ENCODE measurements at places on chromosomes 7 and 10.

DNA sequence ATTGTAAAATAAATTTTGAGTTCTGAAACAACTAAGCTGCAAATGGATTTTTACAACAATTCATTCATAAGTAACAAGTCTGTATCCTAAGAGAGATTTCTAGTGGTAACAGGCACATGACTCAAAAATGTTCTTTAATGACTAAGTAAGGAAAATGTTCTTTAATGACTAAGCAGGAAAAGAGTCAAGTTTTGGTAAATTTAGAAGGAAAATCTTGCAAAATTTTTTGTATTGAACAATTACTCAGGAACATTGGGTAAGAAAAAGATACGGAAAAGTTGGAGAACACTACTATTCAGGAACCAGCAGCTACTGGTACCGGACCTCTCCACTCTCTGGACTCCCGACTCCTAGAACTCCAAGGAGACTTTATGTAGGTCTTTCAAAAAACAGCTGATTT, 33.5 kb downstream of the HYCC1 start:
- DNase-seq, result no peak

GRCh38 chr10:133214468-133215410, 15.3 kb upstream of the UTF1 start:
- DNase-seq, result no peak

DNA sequence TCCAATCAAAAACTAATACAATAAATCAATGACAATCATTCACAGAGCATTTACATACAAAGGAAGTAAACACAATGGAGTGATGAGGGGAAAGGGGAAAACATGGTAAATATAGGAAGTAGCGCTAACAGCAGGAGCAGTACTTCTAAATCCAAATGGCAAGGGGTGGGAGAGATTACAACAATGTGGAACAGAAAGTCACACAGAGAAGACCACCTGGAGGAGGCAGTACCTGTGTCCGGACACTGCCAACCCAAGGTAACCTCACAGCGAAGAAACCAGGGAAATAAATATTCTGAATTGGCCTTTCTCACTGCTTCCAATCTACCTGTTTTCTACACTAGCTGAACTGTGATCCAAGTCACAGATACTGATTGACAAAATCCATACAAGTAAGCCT, 58.2 kb downstream of the ABI1 start:
- no peak for DNase-seq

DNA sequence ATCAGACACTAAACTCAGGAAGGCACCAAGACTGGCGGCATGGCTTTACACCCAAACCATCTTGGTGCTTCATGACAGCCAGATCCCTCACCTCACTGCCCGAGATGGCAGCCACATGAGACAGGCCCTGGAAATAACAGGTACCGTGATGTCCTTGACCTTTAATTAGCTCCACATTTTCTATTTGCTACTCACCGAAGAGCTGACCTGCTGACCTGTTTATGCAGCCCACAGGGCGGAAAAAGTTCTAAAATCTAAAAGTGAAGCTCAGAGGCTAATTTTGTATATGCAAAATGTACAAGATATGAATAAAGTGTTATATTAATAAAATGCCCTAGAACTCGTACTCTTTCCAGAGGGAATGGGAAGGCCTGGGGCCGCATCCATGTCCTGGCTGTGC, 51.6 kb upstream of the RASGEF1A start:
- DNase-seq, result no peak

- no peak for DNase-seq
Observed at GRCh38 chr10:128921389-128922022, 545.5 kb upstream of the MGMT start.

GRCh38 chr7:129824291-129825208, 128.2 kb downstream of the UBE2H start:
- no peak for DNase-seq

DNA sequence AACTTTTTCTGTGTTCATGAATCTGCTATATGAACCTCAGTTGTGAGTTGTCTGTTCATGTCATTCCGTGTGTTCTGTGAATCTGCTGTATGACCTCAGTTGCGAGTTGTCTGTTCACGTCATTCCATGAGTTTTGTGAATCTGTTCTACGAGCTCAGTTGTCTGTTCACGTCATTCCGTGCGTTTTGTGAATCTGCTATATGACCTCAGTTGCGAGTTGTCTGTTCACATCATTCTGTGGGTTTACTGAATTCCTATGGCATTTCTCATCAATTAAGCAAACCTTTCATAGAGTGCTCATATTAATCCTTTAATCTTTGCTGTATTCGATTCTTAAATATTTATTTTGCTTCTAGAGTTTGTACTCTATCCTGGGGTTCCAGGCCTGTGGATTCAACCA, 150.6 kb downstream of the DIP2C start:
- no peak for DNase-seq

DNA sequence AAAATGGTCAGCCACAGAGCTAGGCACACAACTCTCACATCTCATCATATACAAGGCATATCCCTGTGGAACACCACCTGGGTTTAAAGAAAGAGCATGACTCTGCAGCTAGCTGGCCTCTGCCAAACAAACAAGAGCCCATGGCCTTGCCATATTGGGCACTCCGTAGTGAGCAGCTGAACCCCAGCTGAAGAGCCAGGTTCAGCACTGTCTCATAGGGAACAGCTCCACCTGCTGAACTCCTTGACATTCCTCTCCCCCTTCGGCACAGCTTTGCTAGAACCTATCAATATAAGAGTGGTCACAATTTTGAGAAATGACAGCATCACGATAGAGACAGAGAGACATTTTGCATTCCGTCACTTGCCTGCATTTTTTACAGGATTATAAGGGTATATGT, 20.0 kb downstream of the SORCS1 start:
- DNase-seq, result no peak

DNA sequence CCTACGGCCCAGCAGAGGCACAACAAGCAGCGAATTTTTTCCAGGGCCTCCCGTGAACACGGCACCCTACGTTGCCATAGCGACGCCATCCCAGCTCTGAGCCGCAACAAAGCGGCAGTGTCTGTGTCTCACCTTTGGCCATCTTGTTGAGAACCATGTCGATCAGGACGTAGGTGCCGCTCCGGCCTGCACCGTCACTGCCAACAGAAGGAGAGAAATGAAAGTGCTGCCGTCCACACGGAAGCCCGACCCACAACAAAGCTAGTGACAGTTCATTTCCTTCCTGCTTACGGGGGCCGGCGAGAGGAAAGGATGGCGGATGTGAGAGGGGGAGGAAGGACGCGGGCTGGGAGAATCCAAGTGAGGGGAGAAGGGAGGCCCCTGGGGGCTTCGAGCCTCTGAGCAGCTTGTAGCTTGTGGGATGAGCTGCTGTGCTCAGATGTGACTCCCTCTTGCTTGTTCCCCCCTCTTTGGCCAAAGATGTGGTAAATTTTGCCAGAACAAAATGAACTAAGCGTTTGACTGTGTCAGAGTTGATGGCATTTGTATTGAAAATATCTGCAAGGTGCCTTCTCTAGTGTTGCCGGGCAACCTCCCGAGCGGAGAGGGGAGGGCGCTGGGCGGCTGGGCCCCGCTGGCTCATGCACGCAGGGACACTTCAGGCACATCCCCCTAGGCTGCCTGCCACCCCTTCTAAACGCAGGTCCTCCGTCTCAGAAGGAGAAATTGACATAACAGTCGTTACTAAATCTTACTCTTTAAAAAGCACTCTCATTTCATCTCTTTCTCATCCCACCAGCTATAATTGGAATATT, 232.2 kb downstream of the DNAJB6 start:
- peak; percentile 35 for DNase-seq

- DNase-seq, result no peak
Observed at GRCh38 chr10:97131666-97132065, 54.1 kb downstream of the SLIT1 start.

DNA sequence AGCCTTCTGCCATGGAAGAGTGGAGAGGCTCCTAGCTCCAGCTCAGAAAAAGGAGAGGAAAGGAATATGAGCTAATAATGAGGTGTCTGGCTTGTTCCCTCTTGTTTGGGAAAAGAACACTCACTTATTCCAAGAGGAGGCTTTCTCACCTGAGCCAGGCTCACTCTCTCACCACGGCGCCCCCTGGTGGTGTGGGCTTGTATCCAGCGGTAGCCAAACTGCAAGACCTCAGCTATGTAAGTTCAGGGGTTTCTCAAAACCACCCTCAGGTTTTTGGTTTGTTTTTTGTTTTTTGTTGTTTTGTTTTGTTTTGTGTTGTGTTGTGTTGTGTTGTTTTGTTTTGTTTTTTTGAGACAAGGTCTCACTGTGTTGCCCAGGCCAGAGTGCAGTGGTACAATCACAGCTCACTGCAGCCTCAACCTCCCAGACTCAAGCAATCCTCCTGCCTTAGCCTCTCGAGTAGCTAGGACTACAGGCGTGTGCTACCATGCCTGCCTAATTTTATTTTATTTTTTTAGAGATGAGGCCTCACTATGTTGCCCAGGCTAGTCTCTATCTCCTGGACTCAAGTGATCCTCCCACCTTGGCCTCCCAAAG, 124.0 kb downstream of the TMEM130 start:
- peak; percentile 58 for DNase-seq

- DNase-seq, result no peak
Observed at GRCh38 chr10:86083206-86083605, 283.4 kb downstream of the GRID1 start.

DNA sequence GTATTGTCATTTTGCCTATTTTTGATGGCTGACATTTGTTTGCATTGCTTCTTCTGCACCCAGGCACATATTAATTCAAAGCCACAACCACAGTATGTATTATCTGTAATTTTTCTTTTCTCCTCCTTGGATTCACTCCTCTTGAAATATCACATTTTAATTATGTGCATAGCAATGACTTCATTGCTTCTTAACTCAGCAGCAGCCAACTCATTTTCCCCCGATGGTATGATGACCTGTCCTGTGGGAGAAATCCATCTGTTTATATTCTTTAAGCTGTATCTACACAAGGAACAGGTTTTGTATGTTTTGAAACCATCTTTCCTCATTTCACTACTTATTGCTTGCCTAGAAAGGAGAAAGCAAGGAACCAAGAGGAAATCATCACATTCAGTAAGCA, 588.8 kb downstream of the INHBA start:
- no peak for DNase-seq

- DNase-seq, result no peak
Observed at GRCh38 chr7:115122388-115122787, 200.5 kb downstream of the MDFIC start.

DNA sequence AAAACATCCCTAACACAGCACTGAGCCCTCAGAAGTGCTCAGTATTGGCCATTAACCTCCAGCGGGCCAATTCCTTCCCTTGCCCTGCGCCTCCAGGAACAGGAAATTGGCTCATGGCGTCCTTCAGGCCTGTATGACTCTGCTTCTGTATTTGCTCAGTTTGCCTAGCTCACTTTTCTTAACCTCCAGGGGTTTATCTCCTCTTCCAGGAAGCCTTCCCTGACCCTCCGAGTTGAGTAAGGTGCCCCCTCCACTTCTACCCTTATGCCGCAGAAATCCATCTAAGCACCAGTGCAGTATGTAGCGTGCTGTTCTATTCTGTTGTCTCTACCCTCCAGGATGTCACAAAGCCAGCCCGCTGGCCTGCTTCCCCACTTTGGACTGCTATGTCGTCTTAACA, 1.1 kb upstream of the SFXN4 start:
- no peak for DNase-seq

DNA sequence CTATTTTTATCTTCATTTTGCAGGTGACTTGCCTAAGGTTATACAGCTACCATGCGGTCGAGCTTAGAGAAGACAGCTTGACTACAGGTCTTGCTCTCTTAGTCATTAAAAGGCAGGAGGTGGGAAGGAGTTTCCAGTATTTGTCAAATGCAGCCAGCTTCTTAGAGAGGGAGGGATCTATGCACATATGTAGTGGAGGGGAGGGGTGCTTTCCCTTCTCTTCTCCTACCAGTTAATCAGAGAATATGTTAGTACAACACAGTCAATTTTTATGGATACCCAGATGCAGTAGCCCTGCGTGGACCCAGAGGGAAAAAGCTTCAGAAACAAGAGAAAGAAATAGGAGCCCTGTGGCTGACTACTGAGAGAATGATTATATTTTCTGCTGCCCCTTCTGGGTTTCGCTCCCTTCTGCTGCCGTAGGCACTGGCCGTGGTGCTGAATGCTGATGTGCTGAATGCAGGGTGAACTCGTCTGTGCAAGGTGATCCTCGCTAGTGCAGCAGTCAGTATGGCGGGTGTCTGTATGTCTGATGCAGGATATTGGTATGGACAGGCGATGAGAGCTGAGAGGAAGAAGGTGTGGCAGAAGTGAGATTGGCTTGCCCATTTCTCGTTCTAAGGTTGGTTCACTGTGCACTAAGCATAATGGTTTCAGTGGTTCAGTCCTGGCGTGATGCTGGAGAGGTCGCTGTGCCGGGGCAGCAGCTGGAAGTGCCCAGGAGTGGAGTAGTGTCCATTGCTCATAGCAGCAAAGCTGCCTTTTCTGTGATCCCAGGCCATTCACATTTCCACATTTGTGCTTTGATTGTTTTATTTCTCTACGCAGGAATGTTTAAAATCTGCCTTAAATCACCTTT, 189.2 kb upstream of the PODXL start:
- DNase-seq, result no peak

DNA sequence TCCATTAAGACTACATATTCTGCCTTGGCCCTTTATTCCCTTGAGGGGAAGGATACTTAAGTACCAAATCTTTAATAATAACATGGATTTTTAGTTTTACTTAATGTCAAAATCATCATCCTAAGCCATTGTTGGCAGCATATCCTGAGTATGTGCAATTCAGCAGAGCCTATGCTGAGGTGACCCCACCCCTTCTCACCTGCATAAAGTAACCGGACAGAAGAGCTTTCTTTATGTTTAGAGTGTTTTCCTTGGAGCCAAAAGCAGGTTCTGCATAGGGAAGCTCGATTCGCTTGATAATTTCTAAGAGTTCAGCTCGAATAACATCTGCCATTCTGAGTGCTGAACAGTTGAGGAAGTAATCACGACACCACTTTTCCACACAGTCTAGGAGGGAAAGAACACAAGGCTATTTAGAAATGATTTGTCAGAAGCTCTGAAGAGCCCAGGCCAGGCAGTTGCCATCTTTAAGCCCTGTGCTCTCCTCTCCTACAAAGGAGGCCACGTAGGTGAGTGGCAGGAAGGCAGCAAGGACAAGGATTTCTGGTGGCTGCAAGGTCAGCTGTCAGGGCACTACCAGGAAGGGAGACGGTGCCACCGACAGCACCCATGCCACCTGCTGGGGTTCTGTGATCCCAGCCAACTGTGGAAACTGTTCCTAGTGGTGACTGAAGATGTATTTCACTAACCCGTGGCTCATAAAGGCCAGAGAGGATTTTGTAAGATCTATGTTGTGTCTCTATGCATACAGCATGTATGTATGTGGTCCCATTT, 15.6 kb downstream of the BCCIP start:
- DNase-seq, result no peak

- DNase-seq, result no peak
Observed at GRCh38 chr10:65952086-65952485, 973.8 kb upstream of the LRRTM3 start.

GRCh38 chr7:140564643-140565042, 76.0 kb downstream of the DENND2A start:
- DNase-seq, result no peak

- DNase-seq, result no peak
Observed at GRCh38 chr10:104577861-104578521, 63.1 kb upstream of the SORCS3 start.

- no peak for DNase-seq
Observed at GRCh38 chr7:150717814-150718420, 1.5 kb downstream of the GIMAP1 start.

Measured in activated CD4-positive, alpha-beta T cell treated with anti-CD3 and anti-CD28 coated beads for 4 hours (primary cell).